ENCODE measurements at places on chromosomes 7 and 10.

DNA sequence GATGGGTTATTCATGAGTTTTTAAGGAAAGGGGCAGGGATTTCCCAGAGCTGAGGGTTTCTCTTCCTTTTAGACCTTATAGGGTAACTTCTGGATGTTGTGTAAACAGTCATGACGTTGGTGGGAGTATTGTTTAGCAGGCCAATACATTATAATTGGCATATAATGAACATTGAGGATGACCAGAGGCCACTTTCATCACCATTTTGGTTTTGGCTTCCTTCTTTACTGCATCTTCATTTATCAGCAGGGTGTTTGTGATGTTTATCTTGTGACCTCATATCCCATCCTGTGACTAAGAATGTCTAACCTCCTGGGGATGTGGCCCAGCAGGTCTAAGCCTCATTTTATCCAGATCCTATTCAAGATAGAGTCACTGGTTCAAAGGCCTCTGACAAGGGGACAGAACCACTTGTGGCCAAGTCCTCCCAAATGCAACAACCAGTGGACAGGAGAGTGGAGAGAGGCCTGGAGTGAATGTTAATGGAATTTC is 77.3 kb upstream of the RPA3 start:
- no peak for DNase-seq

DNA sequence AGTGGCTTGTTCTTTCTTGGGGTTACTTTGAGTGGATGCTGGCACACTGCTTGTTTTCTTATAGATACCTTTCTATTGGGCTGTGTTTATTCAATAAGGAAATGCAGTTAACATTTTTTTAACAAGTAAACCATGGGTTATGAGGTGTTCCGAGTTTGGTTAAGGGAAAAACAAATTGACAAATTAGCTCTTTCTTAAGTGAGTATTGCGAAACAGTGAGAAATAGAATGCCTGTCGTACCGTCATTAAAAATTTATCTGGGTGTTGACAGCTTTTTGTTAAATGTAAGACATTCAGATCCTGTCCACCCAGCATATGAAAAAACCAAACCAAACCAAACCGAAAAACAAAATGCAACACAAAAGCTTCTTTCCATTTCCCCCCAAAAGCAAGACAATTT is 6.2 kb downstream of the CUX1 start:
- no peak for DNase-seq

DNA sequence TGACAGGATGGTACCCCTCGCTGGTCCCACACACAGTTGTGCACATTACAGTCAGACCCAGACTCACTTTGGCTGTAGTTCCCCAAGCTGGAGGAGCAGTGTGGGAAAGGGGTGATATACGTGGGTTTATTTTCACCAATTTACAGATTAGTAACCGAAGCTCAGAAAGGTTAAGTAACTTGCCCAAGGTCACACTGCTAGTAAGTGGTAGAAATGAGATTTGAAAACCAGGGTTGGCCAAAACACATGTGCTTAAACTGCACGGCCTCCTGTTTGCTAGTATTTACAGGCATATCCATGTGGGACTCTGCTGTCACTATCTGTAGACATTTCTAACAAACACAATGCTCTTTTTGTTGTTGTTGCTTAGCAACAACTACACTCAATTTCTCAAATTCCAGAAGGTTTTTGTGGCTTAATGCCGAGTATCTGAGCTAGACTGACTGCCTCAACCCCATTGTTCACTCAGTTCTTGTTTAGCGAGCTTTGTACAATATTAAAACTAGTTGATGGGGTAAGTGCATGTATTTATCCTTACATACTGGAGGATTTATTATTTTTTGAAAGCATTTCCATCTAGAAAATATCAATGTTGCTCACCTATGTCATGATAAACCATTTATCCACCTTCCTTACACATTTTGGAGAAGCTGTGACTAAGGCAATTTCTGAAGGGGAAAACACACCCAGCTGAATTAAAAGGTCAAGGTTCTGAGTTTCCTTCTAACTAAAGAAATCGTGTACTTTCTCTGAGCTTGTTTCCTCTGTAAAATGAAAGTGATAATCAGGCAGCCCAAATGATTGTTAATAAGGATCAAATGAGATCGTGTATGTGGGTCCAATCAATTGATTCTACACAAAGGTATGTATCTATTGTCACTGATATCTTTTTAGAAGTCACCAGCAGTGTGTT is 5.3 kb upstream of the TMEM139 start:
- DNase-seq = no peak

- DNase-seq = no peak
Measured at GRCh38 chr10:33070101-33070500, 112.1 kb upstream of the ITGB1 start.
